ENCODE measurements at places on chromosomes 12 and 14.

DNA sequence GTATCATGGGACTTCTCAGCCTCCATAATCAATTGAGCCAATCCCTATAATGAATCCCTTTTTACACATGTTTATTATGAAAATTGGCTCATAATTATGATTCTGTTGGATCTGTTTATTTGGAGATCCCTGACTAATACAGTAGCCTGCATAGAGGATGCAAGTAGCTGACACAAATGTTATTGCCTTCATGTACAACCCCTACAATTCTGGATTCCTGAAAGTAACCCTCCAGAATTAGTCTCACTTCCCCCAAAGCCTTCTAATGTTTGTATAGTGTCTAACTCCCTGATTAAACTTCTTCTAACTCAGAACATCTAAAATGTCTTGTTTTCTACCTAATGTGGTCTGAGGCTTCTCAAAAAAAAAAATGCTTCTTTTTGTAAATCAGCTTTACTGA lies 6.6 kb upstream of the SMIM10L1 start:
- DNase-seq = no peak

GRCh38 chr14:48622980-48623379 lies 947.6 kb upstream of the MDGA2 start:
- DNase-seq = no peak

DNA sequence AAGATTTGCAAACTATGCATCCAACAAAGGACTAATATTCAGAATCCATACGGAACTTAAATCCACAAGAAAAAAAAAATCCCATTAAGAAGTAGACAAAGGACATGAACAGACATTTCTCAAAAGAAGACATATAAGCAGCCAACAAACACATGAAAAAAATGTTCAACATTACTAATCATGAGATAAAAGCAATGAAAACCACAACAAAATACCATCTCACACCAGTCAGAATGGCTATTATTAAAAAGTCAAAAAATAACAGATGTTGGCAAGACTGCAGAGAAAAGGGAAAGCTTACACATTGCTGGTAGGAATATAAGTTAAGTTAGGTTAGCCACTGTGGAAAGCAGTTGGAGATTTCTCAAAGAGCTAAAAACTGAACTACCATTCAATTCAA lies 16.2 kb downstream of the CDK17 start:
- no peak for DNase-seq

- DNase-seq = peak; percentile 29
Measured at GRCh38 chr12:48795550-48796455, 6.9 kb upstream of the ADCY6 start.

GRCh38 chr12:94930216-94930654 lies 73.3 kb downstream of the NDUFA12 start:
- DNase-seq = no peak

DNA sequence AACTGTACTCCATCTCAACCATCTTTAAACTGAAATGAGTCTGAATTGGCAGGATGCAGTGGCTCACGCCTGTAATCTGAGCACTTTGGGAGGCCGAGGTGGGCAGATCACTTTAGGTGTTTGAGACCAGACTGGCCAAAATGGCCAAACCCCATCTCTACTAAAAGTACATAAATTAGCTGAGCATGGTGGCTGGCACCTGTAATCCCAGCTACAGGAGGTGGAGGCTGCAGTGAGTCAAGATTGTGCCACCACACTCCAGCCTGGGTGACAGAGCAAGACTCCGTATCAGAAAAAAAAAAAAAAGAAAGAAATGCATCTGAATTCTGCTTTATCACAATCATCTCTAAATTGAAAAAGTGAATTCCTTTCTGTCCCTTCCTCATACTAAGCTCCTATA lies 110.3 kb downstream of the NELL2 start:
- DNase-seq = no peak

DNA sequence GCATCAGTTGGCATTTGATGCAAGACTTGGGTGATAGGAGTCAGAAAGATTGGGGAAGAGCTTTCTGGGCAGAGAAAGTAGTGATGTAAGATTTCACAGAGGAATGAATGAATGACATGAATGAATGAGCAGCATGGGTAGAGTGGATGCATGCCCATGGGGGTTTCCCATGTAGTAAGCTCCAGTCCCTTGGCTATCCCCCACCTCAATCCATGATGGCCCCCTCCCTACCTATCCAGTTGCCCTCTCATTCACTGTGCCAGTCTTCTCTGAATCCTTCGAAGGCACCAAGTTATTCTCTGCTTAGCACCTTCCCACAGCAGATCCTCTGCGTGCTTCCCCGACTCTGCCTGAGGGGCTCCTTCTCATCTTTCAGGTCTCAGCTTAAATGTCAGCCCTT lies 32.0 kb downstream of the ERH start:
- no peak for DNase-seq

GRCh38 chr14:49621114-49621881 lies 699 bp downstream of the MGAT2 start:
- DNase-seq = peak; percentile 84

DNA sequence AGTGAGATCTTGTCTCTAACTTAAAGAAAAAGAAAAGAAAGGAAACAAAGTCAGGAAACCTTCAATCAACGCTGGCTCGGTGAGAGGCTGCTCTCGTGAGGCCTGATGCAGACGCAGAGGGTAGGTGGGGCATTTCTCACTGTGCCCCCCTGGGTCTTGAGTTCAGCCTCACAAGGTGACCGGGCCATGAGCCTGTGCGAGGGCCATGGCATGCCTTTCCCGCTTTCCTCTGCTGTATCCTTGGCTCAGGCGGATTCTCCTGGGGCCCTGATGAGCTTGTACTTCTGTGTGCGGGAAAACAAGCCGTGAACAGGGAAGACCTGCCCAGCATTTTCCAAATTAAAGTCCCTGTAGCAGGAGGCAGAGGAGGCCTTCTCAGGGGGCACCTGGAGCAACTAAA lies 20.2 kb downstream of the ADGRD1 start:
- DNase-seq = no peak

GRCh38 chr12:17810399-17810798 lies 279.6 kb downstream of the RERGL start:
- peak; percentile 94 for DNase-seq

- DNase-seq = peak; percentile 99
Measured at GRCh38 chr14:32076278-32077080, 625 bp upstream of the ARHGAP5 start.

DNA sequence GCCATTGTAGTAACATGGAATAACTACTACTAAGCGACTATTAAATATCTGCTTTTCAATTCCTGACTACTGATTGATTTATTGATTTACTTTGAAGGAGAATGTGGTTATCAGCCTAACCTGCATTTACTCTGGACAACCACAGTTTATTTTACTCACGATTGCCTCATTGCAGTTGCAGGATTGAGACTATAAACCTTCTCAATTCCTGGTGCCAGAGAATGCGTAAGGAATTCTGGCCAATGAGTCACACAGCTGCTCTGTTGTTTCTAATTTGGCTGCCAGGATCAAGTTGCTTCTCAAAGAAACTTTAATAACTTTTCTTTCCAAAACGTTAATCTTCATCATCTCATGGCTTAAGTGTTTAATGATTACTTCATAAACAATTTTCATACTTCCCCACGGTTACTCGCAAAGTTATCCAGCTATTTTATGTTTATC lies 13.1 kb upstream of the TMTC1 start:
- no peak for DNase-seq

DNA sequence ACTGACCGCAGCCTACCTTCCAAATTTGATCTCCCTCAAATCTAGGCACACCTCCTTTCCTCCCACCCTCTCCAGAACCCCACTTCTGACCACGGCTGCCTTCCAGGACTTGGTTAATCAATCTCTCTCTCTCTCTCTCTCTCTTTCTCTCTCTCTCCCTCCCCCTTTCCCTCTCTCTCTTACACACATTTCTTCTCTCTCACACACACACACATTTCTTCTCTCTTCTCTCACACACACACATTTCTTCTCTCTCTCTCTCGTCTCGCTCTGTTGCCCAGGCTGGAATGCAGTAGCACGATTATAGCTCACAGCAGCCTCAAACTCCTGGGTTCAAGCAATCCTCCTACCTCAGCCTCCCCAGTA lies 521 bp upstream of the GMFB start:
- DNase-seq = no peak

- DNase-seq = no peak
Measured at GRCh38 chr14:104865631-104866441, 768 bp downstream of the CEP170B start.

DNA sequence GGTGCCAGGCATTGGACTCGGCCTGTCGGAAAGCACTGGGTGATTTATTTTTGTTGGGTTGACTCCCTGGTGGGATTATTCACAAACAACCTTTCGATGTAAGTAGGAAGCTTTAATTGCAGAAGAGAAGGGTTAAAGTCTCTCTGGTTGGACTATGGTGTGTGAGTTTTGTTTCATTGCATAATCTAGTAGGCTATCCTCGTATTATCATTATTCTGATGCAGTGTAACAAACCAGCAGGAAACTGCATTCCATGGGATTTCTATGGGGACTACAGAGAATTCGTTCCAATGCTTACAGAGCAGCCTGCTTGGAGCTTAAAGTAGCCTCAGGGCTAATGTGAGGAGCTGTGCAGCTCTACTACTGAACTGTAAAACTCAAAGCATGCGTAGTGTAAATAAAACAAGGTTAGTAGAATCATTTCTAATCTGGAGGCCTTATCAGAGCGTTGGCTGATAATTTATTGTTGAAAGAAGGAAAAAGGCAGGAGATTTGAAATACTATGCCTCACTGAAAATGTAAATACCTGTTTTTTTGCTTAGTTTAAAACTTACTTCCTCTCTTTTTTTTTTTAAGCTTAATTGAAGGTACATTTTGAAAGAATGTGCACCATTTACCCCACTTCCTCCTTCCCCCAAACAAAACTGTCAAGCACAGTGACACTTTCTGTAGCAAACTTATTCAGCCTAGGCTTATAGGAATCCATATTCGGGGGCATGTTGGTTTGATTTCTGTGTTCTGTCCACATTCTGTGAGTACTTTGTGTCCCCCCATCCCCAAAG lies 226.7 kb downstream of the NPAS3 start:
- no peak for DNase-seq

DNA sequence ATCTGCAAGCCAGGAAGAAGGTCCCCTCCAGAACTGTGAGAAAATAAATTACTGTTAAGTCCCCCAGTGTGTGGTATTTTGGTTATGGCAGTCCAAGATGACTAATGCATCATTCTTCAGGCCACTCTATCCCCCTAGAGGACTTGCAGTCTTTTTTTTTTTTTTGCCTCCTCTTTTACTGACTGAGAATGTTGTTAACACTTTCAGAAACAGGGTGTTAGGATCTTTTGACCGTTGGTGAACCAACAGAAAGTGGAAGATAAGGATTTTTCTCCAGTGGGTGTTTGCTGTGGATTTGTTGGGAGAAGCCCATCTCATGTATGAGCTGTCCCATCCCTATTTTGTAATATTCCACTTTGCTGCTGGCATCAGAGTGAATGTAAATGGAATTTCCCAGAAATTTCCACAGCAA lies 37.8 kb downstream of the MARK3 start:
- no peak for DNase-seq

DNA sequence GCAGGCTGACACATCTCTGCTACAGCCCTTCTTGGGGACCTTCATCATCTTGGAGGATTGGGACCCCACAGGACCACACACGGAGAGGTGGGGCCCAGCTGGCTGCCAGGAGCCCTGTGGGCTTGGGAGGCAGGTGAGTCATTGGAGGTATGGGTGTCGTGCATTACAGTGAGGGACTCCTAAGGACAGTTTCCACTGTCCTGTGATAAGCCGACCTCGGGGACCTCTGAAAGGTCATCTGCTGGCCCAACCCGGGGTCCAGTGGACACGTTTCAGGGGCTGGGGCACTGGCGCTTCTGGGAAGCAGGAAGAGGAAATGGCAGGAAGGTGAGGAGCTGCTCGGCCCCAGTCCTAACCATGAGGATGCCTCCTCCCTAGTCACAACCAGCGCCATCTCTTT lies 238.0 kb downstream of the BCL11B start:
- DNase-seq = no peak

GRCh38 chr12:69910694-69911093 lies 85.7 kb downstream of the MYRFL start:
- DNase-seq = no peak

- no peak for DNase-seq
Measured at GRCh38 chr12:106773286-106774004, 1.0 kb upstream of the RIC8B start.

- no peak for DNase-seq
Measured at GRCh38 chr12:122790393-122791075, 16.2 kb downstream of the CCDC62 start.

GRCh38 chr14:37406095-37406494 lies 189.0 kb downstream of the FOXA1 start:
- DNase-seq = no peak

DNA sequence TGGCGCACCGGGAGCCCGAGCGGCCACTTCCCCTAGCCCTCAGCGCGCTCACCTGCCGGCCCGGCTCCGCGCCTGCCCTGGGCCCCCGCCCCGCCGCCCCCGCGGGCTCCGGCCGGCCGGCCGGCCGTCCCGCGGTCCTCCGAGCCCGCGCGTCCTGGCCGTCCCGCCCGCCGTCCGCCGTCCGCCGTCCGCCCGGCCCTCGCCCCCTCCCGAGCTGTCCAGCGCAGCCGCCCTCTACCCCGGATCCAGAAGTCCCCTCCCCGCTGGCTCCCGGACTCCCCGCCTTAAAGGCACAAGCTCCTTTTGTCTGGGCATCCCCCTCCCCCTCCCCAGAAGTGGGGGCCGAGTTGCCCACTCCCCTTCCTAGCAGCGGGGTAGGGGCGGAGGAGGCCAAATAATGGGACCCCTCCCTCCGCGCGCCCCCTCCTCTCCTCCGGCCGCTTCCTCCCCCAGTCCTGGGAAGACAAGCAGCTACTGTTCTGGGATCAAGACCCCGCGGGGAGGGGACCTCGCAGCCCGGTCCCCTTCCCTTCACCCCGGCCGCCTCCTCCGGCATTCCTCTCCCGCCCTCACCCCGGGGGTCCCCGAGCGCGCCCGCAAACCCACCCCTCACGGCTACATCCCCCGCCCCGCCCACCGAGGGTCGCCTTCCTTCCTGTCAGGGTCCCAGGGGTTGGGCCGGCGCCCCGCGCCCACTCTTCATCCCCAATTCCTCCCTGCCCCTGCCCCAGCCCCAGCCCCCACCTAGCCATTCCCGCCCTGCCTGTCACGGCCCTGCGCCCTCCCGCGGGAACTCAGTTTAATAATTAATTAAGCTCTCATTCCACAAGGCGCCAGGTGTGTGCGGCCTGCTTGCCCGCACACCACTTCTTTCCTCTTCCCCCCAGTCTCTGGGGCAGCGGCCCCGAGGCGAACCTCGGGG lies at the start of gene ADCY6:
Gene ADCY6, minus strand, starts transcription at position 236 of the 922 bp plus-strand sequence. CDS start 5,655 bp downstream, outside the sequence.
- DNase-seq = peak; percentile 29

DNA sequence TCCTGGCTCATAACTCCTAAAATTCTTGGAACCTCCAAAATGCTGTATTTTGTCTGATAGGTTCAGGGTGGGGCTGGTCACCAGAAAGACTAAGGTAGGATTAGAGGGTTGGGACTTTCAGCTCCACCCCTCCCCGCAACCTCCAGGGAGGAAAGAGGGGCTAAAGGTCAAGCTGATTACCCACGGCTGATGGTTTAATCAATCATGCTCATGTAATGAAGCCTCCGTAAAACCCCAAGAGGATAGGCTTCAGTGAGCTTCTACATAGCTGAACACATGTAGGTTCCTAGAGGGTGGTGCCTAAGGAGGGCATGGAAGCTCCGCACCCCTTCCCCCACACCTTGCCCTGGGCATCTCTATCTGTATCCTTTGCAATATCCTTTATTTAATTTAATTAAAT lies 60.0 kb downstream of the DGLUCY start:
- DNase-seq = no peak

- DNase-seq = no peak
Measured at GRCh38 chr12:69123311-69123710, 116.1 kb upstream of the CPSF6 start.

- no peak for DNase-seq
Measured at GRCh38 chr14:51335961-51336723, 96.1 kb downstream of the TMX1 start.
